ENCODE measurements at places on chromosomes 7 and 10.

DNA sequence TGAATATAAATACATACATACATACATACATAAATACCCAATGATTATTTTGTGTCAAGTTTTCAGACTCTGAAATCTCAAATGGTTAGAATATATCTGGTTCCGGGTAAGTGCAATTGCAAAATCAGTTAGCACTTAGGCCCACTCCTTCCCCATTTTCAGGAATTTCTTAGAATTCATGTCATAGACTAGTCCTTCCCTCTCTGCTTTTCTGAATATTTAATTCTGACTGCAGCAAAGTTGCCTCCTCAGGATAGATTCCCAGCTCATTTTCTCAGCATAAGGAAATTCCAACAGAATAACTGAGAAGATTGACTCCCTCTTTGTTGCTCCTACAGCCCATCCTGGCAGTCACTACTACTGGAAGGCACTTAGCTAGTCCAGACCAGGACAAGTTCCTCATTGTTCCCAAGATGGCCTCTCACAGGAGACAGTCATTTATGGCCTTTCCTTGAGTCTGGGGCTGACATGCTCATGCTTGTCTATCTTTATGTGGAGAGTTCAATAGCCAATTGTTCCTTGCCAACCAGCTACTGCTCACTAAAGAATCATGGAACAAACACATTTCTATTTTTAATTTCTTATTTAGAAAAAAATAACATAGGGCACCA, 142.9 kb upstream of the ITGB1 start:
- DNase-seq = no peak

- DNase-seq = no peak
Observed at GRCh38 chr10:100791369-100792058, 46.1 kb downstream of the PAX2 start.

GRCh38 chr7:70432567-70433001, 699.4 kb upstream of the GALNT17 start:
- no peak for DNase-seq

GRCh38 chr7:18831419-18831818, 286.0 kb downstream of the TWIST1 start:
- no peak for DNase-seq

DNA sequence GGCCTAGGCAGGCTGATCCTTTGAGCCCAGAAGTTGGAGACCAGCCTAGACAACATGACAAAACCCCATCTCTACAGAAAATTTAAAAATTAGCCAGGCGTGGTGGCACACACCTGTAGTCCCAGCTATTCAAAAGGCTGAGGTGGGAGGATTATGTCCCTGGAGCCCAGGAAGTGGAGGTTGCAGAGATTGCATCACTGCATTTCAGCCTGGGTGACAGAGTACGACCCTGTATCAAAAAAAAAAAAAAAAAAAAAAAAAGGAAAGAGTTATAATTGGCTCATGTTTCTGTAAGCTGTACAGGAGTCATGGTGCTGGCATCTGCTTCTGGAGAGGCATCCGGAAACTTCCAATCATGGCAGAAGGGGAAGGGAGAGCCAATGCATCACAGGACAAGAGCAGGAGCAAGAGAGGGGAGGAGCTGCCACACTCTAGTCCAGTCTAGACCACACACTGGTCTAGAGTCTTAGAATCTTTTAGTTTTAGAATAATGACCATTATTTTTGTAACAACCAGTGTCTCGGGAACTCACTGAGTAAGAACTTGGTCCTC, 16.8 kb downstream of the DOCK1 start:
- no peak for DNase-seq

GRCh38 chr7:81842361-81842760, 72.5 kb upstream of the HGF start:
- no peak for DNase-seq

DNA sequence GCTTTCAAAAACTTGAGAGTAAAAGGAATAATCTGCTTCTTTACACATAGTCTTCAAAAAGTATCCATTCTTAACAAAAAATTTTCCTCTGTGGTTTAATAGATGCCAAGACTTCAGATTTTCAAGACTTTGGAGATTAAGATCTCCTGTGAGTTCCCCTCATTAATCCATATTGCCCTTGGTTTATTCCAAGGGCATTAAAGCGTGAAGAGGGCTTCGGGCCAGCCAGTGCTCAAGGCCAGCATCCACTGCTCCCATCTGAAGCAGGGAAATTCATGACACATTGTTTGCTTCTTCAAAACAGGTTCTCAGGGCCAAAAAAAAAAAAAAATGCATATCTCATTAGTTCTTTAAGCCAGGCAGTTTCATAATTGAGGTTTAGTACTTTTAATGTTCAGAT, 137.3 kb upstream of the RHOBTB1 start:
- no peak for DNase-seq

DNA sequence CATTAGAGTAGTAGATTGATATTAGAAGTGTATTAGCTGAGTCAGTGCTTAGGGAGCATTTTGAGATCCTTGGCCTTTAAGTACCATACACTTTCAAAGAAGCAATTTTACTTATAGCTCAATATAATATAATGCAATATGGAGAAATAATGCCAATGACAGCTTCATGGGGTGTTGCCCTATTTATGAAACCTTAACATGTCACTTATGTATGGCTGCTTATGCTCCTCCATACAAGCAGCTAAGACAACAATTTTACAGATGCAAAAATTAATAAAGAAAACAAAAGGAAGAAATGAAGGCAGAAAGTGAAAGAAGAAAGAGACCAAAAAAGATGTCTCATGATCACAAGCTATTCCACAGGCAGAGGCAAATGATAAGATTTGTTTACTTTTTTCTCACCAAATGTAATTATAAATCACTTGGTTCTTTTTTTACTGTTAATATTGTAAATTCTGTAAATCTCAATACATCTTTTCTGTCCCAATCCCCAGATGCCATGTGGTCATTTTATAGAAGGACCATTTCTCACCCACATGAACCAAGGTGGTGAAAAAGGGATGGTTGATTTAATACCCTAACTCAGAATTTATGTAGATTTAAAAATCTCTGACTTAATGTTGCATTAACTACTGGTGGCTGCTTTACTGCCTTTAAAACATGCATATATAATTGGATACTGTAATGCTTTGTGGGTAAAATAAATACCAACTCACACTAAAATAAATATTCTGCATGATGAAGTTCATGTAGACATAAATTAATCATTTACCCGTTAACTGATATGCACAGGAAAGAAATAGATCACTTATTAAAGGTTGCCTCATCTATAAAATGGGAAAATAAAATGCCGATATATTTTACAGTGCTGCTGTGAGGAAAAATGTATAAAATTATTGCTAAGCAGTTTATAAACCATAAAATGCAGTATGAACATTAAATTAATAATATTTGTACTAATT, 33.5 kb upstream of the RHOBTB1 start:
- no peak for DNase-seq

GRCh38 chr10:121753726-121754476, 155.7 kb upstream of the FGFR2 start:
- no peak for DNase-seq

- DNase-seq = no peak
Observed at GRCh38 chr7:87797395-87797794, 78.8 kb downstream of the SLC25A40 start.

DNA sequence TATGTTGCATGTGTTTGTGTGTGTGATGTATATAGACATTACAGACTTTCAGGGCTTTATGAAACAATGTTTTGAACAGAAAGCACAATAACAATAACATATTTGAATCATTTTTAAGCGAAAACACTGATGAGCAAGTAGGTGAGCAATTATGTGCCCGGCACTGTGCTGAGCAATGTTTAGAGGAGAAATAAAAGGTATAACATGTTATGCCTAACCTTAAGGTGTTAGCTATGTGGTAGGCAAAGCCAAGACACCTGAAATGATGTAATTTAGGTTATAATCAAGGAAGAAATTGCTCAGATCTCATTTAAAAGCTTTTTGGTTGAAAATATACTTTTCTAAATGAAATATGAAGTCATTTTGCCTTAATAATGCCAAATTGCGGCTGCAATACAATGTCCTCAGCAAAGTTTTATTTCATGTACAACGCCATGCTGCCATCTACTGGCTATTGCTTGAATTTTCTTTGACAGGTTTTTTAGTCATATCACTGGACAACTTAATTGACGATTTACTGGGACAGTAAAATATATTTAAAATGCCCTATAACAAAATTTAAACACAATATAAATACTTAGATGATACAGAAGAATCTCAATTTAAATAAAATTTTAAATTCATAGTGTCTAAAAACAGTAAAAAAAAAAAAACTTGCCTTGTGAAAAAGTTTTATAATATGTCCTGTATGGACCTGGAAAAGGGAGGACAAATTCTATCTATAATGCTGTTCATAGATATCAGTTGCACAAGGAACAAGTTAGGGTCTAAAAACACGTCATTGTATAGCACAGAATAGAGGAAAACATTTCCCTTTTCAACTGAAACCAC, 131.1 kb upstream of the CDK1 start:
- no peak for DNase-seq

GRCh38 chr7:143372070-143372469, 9.1 kb upstream of the ZYX start:
- DNase-seq = no peak

GRCh38 chr10:114278140-114278883, 39.3 kb downstream of the VWA2 start:
- DNase-seq = no peak

- DNase-seq = no peak
Observed at GRCh38 chr7:8975681-8976080, 542.3 kb downstream of the NXPH1 start.

DNA sequence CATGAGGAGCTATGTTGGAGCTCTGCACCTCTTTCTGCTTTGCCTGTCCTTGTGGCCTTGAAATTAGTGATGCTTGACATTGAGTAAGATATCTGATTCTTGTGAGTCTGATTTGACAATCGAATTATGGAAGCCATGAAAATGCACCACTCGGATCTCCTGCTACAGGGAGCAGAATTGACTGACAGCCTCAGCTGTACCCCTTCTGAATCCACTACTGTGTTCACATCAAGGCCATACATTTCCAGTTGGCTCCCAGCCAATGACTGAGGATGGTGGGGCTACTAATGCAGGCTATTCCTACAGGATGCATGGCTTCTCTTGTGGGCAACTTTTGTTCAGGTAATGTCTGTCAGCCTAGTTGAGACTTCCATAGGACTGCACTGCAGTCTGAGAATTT, 321.9 kb downstream of the REEP3 start:
- no peak for DNase-seq

DNA sequence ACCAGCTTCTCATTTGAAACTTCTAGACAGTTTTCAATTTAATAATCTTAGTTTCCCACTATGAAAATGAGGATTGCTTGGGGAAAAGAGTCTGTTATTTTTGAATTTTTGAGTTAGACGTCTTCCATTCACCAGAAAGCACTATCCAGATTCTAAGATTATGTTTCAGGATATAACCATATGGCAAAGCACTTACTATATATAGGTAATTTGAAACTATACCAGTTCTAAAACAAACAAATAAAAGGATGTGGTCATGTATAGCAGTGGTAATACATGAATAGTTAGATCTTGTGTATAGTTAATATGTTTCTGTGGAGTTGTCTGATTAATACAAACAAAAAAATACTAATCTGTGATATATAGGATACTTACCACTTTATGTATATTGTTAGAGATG, 320.0 kb downstream of the EXOC4 start:
- DNase-seq = no peak

DNA sequence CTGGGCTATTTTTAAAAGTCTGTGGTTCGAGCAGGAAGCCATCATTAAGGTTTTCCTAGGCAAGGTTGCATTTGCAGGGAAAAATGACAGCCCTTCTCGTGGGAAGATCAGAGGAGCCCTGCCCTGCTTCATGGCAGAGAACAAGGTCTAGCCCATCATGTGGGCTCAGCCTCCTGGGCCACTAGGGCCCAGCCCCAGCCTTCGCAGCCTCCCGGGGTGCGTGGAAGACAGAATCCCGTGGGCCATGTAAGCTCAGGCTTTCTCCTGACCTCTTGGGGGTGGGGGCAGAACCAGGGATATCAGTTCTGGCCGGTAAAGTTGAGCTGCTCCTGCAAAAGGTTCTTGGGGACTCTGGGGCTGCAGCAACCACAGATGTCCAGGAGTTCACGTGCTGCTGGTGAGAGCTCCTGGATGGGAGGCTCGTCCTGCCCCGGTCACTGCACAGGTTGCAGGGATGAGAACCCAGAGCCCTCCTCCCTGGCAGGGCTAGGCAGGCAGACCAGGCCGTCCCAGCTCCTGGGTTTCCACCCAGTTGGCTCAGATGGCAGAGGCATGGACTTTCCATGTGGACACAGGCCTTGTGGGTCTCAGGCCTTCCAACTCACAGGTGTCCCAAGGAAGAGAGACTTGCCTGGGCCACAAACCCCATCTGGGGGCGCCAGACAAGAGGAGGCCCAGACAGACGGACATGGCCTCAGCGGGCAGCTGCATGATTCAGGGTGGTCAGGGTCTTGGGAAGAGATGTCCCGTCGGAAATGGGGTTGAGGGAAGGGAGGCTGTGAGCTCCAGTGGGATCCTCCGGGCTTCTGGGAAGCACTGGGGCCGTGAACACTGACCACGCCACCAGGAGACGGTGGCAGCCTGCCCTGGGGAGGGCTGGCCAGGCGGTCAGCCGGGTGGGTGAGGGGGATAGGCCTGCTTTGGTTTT, 126.2 kb downstream of the NEURL1 start:
- no peak for DNase-seq

DNA sequence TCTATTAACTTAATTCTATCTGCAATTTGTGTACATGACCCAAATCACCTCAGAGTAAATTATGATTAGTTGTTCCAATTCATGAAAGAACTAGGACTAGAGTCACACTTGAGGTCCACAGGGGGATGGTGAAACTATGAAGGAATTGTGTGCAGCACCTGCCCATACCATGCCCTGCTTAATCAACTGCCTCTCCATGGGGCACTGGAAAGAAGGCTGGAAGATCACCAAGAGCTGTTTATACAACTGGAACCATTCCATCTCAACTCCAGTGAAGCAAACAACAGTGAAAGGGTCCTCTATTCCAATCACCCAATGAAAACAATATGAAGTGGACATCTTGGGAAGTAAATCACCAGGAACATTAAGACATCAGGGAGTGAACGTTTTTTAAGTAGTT, 98.7 kb upstream of the SEMA3D start:
- no peak for DNase-seq

GRCh38 chr7:150723467-150723866, 7.1 kb downstream of the GIMAP1 start:
- no peak for DNase-seq

Data from central memory CD8-positive, alpha-beta T cell (primary cell).